ENCODE measurements at places on chromosomes 16 and 17.

DNA sequence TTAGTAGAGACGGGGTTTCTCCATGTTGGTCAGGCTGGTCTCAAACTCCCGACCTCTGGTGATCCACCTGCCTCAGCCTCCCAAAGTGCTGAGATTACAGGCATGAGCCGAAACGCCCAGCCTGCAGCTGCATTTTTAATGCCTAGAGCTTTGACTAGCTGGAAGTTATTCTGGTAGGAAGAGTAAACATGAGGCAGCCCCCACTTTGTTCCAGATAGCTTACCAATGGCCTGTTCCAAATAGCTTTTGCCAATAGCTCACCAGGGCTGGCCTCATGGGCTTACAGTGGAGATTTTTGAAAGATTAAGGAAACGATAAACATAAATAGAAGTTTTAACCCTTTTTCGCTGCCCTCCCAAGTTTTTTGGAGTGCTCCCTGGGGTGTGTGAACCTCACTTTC is 9.8 kb downstream of the TRPV2 start:
- no peak for DNase-seq

- no peak for DNase-seq
Observed at GRCh38 chr17:2449486-2449885, 48.6 kb upstream of the MNT start.

DNA sequence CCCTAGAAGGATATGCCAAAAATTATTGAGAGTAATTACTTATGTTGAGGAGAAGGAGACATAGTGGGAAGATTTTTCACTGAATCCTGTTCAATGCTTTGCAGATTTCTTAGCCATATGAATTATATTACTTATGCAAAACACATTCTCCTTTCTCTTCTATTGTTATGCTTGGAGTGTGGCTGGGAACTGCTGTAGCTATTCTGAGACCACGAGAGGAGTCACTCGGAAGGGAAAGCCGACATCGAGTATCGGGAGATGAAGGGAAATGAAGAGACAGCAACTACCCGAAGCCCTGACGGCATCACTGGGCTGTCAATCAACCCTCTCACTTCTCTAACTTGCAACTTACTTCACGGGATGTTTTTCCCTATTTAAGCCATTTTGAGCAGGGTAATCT is 39.6 kb downstream of the STX8 start:
- DNase-seq: no peak

- DNase-seq: peak; percentile 93
Observed at GRCh38 chr16:56729735-56730662, at the start of gene NUP93. Gene NUP93, plus strand, starts transcription at chr16:56730129. Its CDS starts 18,119 bp downstream, at chr16:56748248.

DNA sequence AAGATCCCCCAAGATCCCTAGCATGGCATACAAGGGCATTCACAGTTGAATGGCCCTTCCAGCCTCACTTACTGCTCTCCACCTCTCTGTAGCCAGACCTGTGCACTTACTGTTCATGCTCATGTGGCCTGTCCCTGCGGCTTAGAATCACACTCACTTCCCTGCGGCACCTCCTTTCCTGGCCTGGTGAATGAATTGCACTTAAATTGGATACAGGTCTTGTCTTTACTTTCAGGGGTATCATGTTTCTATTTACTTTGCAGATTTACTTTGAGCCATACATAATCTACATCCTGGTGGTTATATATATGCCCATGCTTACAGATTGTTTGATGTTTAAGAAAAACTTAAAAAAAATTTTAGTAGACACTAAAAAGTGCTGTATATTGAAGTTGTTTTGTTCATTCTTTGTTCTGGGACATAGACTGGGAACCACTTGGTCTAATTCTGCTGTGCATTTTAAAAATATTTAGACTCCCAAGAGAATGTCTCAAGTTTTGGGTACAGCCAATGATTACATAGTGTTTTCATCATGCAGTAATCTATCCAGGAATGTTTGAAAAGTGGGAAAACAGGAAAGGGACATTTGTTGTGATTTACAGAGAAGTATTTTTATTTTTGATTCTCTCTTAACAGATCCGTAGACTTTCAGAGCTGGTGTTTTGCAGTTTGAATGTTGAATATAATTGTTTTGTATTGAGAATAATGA is 63.9 kb downstream of the NUP88 start:
- peak; percentile 26 for DNase-seq

DNA sequence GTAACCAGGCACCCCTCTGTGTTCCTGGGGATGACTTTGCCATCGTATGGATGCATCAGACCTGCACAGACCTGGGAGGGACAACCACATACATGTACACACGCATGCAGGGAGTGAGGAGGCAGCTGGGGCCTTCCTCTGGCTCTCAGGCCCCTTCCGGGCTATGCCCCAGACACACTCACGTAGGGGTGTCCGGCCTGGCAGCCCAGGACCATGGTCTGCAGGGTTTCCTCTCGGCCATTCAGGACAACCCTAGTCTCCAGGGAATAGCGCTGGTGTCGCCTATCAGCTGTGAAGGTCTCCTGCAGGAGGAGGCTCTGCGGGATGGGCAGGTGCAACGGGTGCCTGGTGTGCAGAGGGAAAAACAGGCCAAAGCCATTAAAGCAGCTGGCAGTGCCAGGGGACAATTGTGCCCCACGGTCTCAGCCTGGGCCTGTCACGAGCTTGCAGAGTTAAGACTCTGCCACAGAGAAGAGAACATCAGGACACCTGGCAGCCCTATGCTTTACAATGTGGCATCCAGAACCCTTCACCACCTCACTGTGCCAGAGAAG is 101.4 kb downstream of the RMI2 start:
- DNase-seq: no peak

GRCh38 chr16:64351121-64351520 is 770.7 kb downstream of the CDH11 start:
- no peak for DNase-seq

- no peak for DNase-seq
Observed at GRCh38 chr17:67015001-67015400, 29.4 kb upstream of the CACNG1 start.

DNA sequence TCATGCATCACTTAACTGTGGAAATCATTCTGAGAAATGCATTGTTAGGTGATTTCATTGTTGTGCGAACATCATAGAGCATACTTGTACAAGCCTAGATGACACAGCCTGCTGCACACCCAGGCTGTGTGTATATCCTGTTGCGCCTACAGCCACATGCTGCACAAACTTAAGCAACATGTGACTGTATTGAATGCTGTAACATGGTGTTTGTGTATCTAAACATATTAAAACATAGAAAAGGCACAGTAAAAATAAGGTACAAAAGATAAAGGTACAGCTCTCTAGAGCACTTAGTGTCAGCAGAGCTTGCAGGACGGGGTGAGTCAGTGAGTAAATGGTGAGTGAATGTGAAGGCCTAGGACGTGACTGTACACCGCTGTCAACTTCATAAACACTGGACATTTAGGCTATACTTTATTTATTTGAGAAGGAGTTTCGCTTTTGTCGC is 11.9 kb downstream of the FOXK2 start:
- no peak for DNase-seq

DNA sequence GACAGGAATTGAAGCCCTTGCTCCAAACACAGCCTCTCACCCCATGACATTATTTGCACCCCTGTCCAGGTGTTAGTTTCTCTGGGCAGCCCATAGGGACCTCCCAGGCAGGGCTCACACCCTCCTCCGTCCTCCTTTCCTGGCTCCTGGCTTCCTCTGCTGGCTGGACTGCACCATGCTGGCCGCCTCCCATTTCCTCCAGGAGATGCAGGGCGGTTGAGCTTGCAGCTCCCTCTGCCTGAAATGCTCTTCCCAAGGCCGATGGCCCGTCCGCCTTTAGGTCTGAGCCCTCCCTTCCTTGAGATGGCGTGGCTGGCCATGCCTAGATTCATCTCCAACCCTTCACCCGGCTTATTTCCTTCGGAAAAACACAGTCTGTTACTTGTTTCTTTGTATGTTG is 334.8 kb downstream of the SNX29 start:
- peak; percentile 16 for DNase-seq

- peak; percentile 37 for DNase-seq
Observed at GRCh38 chr17:27623614-27624013, 7.4 kb upstream of the LGALS9 start.

- DNase-seq: no peak
Observed at GRCh38 chr16:86519007-86519648, 8.8 kb downstream of the FOXF1 start.

DNA sequence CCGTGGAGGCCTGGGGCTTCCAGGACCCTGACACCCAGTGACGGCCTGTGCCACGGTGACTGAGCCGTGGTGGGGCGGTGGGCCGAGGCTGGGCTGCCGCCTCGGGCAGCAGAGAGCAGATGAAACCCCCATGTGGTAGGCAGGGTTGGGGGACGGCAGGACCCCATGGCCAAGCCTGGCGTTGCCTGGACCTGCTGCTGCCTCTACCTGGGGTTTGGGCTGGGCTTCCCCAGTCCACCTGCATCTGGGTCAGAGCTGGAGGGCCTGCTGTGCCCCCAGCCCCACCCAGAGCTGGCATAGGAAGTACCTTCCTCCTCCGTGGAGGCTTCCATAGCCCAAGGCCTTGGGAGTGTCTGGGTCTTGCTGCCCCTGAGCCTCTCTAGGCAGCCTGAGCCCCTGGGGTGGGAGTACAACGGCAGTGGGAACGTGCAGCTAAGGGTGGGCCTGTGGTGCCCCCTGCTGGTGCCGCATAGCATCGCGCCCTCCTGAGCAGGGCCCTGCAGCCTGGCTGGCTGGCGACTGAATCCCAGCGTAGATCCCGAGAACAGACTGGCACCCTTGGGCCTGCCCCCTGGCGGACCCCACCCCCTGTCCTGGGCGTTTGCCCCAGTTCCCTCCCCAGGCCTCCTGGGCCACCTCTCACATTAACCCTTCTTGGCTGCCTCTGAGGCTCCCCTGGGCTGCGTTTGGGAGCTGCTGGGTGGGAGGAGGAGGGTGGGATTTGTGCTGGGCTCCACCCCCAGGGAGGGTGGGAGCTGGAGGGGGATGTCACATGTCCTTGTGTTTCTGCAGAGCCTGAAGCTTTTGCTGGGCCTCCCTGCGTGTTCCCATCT is 12.6 kb upstream of the ATP6V0C start:
- peak; percentile 92 for DNase-seq

GRCh38 chr17:56834380-56835263 is 671 bp downstream of the DGKE start:
- DNase-seq: peak; percentile 27

DNA sequence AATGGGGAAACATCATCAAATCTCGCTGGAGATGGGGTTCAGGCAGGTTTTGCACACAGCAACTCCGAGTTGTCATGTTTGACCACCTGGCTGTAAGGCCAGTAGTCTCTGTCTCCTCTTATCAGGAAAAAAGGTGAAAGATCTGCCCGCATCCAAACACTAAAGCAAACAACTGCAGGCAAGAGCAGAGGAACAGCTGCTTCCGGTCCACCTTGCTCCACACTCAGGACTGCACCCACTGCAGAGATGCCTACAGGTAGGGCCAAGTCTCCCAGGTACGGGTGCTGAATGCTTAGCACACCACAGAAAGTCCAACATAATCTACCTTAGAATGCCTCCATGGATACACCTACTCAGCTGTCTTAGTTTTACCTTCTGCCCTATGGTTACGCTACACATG is 7.3 kb downstream of the TEX2 start:
- DNase-seq: no peak

GRCh38 chr17:1413281-1413791 is 13.3 kb upstream of the YWHAE start:
- no peak for DNase-seq

DNA sequence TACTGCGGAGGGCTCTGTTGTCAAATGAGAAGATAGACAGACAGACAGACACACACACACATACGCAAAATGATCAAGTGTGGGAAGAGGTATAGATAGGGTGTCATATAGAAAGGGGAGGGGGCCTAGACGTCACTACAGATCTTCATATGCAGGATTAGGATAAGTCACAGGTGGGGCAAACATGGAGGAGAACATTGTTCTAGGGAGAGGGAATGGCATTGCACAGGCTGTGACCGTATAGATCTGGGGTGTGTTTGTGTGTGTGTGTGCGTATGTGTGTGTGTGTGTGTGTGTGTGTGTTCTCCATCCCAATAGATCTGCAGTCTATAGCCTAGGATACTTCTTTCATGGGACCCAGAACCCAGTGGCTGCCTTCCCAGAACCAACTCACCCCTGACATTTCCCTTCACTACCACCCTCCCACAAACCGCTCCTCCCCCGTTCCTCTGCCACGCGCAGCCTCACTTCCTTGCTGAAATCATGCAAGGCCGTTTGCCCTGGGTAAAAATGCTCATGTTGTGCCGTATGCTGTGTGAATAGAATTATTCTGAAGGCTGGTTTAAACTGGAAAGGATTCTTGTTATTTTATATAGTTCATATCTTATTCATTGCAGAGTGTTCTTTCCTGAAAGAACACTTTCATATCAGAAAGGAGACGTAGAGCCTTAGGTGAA is 50.5 kb upstream of the CCL1 start:
- DNase-seq: no peak

- DNase-seq: no peak
Observed at GRCh38 chr17:34852614-34853013, 108.6 kb downstream of the CCT6B start.

DNA sequence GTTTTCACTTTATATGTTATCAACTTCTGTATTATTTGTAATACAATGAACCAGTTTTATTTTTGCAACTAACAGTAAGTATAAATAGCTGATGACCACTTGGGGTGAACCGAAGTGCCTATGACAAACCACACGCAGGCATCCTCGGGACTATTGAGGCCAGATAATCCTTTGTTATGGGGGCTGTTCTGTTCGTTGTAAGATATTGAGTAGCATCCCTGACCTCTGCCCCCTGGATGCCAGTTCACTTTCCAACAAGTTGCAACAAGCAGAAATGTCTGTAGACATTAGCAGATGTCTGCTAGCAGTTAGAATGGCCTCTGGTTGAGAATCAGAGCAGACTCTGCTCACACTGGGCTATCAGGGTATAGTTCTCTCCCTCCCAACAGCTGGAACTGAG is 277.0 kb downstream of the WWOX start:
- no peak for DNase-seq

GRCh38 chr17:76014100-76014924 is 12.8 kb downstream of the EVPL start:
- peak; percentile 59 for DNase-seq

DNA sequence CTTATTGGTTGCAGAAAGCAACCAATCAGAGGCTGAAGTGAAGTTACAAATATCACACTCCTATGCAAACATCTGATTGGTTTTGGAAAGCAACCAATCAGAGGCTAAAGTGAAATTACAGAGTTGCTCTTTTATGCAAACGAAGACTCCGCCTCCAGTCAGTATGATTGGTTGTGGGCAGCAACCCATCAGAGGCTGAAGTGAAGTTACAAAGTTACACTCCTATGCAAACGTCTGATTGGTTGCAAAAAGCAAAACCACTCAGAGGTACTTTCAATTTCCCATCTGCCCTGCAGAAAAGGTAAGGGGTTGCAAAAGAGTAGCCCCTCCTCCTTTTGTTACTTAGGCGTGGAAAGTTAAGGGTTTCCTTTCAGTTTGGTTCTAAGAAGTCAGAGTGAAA is 697.3 kb downstream of the MAF start:
- DNase-seq: no peak

- DNase-seq: no peak
Observed at GRCh38 chr17:45429339-45430005, 3.2 kb downstream of the ARHGAP27 start.
